ENCODE measurements at places on chromosomes 12 and 14.

GRCh38 chr14:37566811-37567371, 28.2 kb downstream of the FOXA1 start:
- no peak for DNase-seq

GRCh38 chr12:115386946-115387345, 703.0 kb upstream of the TBX3 start:
- no peak for DNase-seq

- DNase-seq: peak; percentile 74
These were observed 645 bp downstream of the FOXA1 start for GRCh38 chr14:37594238-37594970.

GRCh38 chr12:41277100-41277945, 89.2 kb downstream of the PDZRN4 start:
- peak; percentile 47 for DNase-seq

GRCh38 chr12:124618291-124618902, 51.0 kb upstream of the NCOR2 start:
- DNase-seq: no peak

DNA sequence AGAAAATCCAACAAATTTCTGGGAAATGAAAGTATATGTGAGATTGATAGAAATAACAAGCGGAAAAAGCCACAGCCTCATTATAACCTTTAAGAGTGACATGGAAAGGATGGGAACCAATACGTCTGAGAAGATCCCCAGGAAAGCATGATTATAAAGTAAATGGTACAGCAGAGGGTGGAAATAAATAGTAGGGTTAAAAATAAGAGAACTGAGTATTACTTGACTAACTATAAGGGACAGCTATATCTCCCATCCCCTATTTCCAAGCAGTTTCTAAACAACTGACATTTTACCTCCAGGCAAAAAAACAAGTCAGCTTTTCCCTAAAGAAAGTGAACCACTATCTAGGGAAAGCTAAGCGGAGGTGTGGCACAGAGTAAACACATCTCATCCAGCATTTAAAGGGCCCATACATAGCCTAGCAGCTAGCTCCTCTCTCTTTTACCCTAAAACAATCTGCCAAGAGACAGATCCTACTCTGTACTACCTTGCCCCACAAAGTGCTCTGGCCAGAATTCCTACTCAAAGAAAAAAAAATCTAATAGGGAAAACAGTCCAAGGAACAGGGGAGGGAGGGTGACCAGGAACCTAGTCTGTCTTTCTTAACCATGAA, 11.2 kb downstream of the OSBPL8 start:
- DNase-seq: no peak

DNA sequence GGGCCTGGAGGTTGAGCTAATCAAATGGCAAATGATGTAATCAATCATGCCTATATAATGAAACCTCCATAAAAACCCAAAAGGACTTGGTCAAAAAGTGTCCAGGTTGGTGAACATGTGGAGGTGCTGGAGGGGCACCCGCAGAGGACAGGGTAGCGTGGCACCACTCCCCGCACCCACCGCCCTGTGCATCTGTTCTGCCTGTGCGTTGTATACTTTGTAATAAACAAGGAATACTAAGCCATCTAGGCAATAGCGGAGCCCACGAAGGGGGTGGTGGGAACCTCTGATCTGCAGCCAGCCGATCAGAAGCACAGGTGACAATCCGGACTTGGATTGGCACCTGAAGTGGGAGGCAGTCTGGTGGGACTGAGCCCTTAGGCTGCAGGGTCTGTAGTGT, 75.8 kb upstream of the GPR68 start:
- DNase-seq: no peak

- peak; percentile 34 for DNase-seq
These were observed 804 bp downstream of the USP15 start for GRCh38 chr12:62260733-62261683.

All from fibroblast of upper back skin (primary cell).